ENCODE measurements at places on chromosomes 2 and 18. TPM values are rescaled to one million over a fixed set of nuclear protein-coding genes. Genes with fewer than 3 reads are reported as not detected.

Gene PARD3B
- 2.3 TPM for total RNA-seq

Gene RBM43
- total RNA-seq, result 28.8 TPM

Gene FOXD4L1
- total RNA-seq, result 0.41 TPM

Gene MPP4
- not detected for total RNA-seq

DNA sequence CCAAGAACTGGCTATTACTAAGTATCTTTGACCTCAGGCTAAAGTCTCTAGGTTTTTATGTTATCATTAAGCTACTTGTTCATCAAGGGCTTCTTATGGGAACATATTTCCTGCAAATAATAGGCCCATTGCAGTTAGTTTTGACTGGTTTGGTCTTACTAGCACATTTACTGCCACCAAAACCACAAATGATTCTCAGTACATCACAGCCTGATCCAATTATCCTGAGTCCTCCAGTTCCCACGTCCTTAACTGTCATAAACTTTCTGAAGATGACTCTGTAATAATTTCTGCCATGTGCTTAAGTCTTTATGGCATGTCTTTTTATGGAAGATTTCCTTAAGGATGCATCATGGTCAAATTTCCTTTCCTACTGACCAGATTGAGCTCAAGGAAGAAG lies 123.3 kb upstream of the TANK start:
- peaks cover 3% of the 10 kb centered on the region for H3K27me3 ChIP-seq
- no peaks in the 10 kb centered on the region for H3K4me1 ChIP-seq
- DNase-seq, result no peak
- H3K36me3 ChIP-seq, result no peaks in the 10 kb centered on the region
- H3K27ac ChIP-seq, result no peak overlapping the region

- no peaks in the 10 kb centered on the region for H3K36me3 ChIP-seq
- no peaks in the 10 kb centered on the region for H3K27me3 ChIP-seq
- peaks cover 31% of the 10 kb centered on the region for H3K4me1 ChIP-seq
- no peak overlapping the region for H3K4me3 ChIP-seq
Measured at GRCh38 chr2:135745545-135745944, 3.9 kb downstream of the UBXN4 start.

DNA sequence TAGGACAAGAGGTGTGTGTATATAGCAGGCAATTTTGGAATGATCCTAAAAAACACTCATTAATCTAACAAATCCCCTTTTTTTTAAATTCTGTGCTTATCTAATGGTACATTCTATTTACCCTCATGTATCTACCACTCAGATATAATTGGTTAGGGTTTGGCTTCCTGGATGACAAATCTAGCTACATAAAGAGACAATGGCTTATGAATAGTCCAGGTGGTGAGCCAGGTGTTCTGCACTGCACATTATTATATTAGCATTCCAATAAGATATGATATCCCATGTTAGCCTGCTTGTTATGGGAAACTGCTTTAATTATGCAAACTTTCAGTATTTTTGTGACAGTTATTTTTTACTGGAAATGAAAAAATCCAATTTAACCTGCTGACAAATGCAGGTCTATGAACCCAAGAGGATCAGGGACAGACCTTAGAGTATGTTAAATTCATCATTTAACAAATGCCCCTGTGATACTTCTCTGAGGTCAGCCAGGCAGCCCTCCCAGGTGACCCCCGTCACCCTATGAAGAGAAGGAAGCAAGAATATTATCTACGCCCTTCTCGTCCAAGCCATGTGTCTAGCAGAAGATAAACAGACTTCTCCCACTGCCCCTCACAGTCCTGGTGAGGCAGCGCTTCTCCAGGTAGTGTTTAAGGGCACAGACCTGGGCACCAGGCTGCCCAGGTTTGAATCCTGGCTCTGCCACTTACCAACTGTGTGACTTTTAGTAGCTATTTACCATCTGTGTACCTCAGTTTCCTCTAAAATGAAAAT lies 83.0 kb downstream of the ADD2 start:
- no peaks in the 10 kb centered on the region for H3K4me1 ChIP-seq
- DNase-seq, result no peak
- no peak overlapping the region for H3K27ac ChIP-seq
- no peaks in the 10 kb centered on the region for H3K27me3 ChIP-seq
- no peaks in the 10 kb centered on the region for H3K36me3 ChIP-seq

DNA sequence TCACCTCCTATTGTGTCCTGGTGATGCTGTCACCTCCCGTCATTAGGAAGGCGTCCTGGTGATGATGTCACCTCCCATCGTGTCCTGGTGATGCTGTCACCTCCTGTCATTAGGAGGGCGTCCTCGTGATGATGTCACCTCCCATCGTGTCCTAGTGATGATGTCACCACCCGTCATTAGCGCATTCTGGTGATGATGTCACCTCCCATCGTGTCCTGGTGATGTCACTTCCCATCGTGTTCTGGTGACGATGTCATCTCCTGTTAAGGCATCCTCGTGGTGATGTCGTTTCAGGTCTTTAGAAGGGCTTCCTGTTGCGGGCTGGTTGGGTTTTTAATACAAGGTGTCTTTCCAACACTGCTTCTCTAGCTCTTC lies 40.7 kb downstream of the CTDP1 start:
- DNase-seq, result no peak
- H3K27ac ChIP-seq, result no peak overlapping the region
- no peak overlapping the region for H3K4me3 ChIP-seq
- peaks cover 68% of the 10 kb centered on the region for H3K36me3 ChIP-seq
- H3K27me3 ChIP-seq, result no peaks in the 10 kb centered on the region
- peaks cover 19% of the 10 kb centered on the region for H3K4me1 ChIP-seq

DNA sequence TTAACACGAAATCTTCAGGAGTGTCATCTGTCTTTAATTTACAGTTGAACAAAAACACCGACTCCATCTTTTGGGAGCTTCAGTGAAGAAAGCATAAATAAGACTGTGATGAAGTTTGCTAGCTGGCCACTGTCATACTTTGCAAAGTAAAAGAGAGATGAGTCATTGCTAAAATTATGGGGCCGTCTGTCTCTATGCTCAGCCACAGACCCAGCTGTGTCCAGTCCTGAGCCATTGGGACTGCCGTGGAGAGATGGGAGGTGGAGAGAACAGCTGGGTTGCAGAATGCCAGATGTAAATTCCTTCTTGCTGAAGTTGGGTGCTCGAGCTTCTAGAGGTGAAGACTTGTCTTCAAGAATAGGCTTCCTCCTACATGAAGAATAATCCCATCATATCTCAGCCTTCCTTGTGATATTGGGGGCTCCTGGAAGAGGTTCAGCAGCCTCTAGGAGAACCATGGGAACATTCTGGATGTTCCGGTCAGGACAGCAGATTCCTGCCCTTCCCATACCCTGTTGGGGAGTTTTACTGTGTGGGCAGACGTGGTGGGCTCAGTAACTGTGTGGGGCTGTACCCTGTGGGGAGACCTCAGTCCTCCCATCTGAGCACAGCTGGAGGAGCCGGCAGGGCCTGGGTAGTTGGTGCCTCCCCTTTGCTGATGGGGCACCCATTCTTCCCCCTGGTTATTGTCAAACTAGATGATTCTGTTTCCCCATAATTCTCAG lies 71.1 kb downstream of the LDLRAD4 start:
- DNase-seq, result no peak
- no peak overlapping the region for H3K4me3 ChIP-seq
- no peaks in the 10 kb centered on the region for H3K36me3 ChIP-seq
- no peak overlapping the region for H3K27ac ChIP-seq

DNA sequence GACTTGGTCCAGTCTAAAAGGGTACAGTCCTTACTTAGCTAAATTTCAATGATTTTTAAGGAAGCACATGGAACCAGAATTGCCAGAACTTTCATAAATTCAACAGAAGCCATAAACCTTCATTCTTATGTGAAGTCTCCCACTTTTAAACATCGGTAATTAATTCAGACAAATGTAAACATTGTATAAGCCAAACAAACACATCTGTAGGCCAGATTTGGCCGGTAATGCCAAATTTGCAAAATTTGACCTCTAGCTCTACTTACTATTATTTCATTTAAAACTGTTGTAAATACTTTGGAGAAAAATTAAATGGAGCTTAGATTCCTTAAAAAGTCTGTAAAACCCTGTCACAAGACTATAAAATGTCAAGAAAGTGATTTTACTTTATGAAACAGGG lies 83.2 kb upstream of the GALNT5 start:
- no peaks in the 10 kb centered on the region for H3K4me1 ChIP-seq
- H3K27me3 ChIP-seq, result peaks cover 27% of the 10 kb centered on the region
- no peak for DNase-seq
- no peaks in the 10 kb centered on the region for H3K36me3 ChIP-seq
- no peak overlapping the region for H3K4me3 ChIP-seq
- no peak overlapping the region for H3K27ac ChIP-seq

GRCh38 chr2:124081154-124081716 lies 56.1 kb downstream of the CNTNAP5 start:
- no peak overlapping the region for H3K4me3 ChIP-seq
- H3K27ac ChIP-seq, result no peak overlapping the region
- H3K36me3 ChIP-seq, result no peaks in the 10 kb centered on the region
- H3K27me3 ChIP-seq, result no peaks in the 10 kb centered on the region
- no peaks in the 10 kb centered on the region for H3K4me1 ChIP-seq

DNA sequence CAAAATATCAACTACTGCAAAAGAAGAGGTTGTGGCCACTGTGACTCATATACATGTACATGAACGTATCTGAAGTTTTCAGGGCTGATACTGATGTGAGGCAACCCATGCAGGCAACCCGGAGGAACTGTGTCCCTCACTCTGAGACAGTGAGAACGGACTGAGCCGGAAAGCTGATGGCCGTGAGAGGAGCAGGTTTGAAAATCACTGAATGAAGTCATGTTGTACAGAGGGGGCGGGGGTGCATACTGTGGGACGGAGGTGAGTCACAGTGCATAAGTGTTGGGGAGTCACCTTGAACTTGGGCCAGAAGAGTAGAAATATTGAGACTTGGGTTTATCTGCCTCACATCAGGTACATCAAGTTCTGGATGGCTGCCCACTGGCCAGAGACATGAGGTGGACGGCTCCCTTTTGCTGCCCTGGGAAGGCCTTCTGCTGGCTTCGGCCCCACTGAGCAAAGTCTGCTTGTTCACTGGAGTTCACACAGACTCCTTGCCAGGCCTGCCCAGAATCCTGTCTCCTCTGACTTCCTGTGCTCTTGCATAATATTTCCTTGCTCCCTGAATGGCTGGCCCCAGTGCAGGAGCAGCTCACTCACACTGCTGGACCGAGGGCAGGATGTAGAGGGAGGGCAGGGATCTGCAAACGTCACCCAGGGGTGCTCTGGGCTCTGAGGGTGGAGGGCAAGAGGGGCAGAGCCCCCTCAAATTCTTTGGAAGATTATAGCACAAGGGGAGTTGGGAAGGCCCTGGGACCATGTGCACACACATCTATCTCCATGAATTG lies 18.1 kb downstream of the EPAS1 start:
- no peaks in the 10 kb centered on the region for H3K4me1 ChIP-seq
- peaks cover 8% of the 10 kb centered on the region for H3K27me3 ChIP-seq
- no peak for DNase-seq
- H3K4me3 ChIP-seq, result no peak overlapping the region
- no peaks in the 10 kb centered on the region for H3K36me3 ChIP-seq

- H3K4me1 ChIP-seq, result no peaks in the 10 kb centered on the region
- DNase-seq, result no peak
- no peak overlapping the region for H3K4me3 ChIP-seq
- no peaks in the 10 kb centered on the region for H3K36me3 ChIP-seq
- no peak overlapping the region for H3K27ac ChIP-seq
- no peaks in the 10 kb centered on the region for H3K27me3 ChIP-seq
Measured at GRCh38 chr18:28581521-28582071, 404.7 kb upstream of the CDH2 start.

DNA sequence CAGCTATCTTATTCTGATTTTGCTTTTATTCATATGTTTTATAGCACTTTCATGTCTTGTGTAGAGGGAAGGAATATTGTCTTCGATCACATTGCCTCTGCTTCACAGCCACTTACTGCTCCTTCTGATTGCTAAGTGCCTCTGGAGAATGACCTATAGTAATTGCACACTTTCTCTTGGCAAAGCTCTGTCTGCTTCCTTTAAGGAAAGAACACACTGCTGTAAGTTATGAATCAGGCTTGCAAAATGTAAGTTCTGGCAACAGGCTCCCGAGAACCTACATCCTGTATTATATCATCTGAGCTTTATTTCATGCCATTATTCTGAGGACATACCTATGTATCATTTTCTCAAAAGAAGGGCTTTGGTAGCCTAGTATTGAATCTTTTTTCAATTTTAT lies 170.7 kb downstream of the ZNF804A start:
- no peak overlapping the region for H3K27ac ChIP-seq
- DNase-seq, result no peak
- no peaks in the 10 kb centered on the region for H3K4me1 ChIP-seq
- no peak overlapping the region for H3K4me3 ChIP-seq
- no peaks in the 10 kb centered on the region for H3K36me3 ChIP-seq

DNA sequence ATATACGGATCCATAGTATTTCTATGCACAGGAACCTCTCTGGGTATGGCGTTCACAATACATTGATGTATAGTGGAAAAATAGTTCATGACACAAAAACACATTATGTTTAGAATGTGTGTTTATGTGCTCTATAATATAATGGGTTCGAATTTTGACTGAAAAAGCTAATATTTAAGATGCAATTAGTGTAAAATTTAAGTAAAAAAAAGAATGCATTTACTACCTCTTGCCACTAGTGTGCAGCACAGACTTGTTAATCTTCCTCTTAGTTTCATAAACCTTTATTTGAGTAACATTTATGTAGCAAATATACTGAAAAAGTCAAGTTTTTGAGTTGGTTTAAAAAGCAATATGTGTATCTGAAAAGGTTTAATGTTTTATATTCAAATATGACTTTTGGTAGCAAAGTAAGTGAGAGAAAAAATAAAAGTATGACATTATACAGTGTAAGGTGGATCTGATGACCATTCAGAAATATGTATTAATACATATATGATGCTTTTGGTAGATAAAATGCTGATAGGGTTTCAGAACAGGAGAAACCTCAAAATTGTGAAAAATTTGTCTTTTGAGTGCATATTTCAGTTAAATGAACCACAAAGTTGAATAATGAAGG lies 49.4 kb downstream of the CCDC102B start:
- H3K36me3 ChIP-seq, result no peaks in the 10 kb centered on the region
- H3K27ac ChIP-seq, result no peak overlapping the region
- H3K4me1 ChIP-seq, result no peaks in the 10 kb centered on the region
- DNase-seq, result no peak

DNA sequence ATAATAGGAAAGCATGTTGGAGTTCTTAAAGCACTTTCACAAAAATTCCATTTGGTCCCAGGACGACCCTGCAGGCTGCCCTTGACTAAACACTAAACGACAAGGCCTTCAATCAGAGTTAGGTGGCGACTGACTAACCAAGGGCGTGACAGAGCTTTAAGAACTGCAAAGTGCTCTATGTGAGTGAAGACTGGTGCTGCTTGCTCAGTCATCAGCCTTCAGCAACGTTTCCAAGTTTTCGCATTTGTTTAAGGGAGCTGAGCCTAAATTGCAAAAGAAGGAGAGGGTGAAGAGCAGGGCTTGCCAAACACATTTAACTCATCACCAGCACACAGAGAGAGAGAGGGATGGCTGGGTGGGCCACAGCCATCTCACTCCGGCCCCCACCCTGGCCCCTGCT lies 204.7 kb upstream of the PID1 start:
- H3K27ac ChIP-seq, result no peak overlapping the region
- no peaks in the 10 kb centered on the region for H3K4me1 ChIP-seq
- H3K36me3 ChIP-seq, result peaks cover 3% of the 10 kb centered on the region
- H3K4me3 ChIP-seq, result no peak overlapping the region

GRCh38 chr2:238398577-238398976 lies 28.1 kb upstream of the ASB1 start:
- H3K4me1 ChIP-seq, result no peaks in the 10 kb centered on the region
- DNase-seq, result no peak
- peaks cover 5% of the 10 kb centered on the region for H3K36me3 ChIP-seq
- no peak overlapping the region for H3K4me3 ChIP-seq

Measured in naive thymus-derived CD8-positive, alpha-beta T cell (primary cell).